ENCODE measurements at places on chromosomes 16 and 17.

DNA sequence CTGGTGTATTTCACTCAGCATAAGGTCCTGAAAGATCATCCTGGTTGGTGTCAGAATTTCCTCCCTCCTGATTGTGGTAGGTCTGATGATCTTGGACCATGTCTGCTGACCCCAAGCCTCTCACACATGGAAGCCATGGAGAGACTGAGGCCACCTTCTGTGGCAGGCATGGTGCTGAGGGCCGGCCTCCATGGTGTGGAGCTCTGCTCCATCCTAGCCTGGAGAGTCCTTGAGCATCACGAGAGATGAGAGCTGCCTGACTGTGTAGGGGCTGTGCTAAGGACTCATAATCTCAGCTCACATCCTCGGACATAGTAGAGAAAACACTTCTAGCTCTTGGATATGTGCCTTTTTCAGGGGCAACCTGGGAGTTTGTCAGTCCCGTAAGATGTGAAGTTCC, 40.6 kb downstream of the MPRIP start:
- DNase-seq = no peak

DNA sequence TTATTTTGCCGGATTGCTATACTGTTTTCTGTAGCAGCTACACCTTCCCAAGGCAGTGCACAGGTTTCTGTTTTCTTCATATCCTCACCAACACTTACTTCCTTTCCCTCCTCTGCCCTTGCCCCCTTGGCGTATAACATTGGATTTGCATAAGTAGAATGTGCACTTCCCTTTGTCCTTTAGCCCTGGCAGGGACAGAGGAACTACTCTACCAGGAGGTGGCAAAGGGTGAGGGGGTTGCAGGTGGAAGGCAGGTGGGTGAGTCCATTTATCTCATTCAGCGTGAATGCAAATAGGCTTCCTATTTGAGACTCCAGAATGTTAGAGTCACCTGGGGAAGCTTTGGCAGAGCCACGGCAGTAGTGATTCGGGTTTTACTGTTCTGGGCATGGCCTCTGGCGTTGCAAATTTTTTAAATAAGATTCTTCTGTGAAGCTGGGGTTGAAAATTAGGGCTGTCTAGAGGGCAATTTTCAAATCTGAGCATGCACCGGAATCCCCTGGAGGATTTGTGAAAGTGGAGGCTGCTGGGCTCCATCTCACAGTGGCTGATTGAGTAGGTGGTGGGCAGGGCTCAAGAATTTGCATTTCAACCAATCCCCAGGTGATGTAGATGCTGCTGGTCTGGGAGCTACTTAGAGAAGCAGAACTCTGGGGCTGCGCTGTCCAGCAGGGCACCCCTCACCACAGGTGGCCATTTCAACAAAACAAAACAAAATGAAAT, 84.7 kb downstream of the PLCG2 start:
- no peak for DNase-seq

DNA sequence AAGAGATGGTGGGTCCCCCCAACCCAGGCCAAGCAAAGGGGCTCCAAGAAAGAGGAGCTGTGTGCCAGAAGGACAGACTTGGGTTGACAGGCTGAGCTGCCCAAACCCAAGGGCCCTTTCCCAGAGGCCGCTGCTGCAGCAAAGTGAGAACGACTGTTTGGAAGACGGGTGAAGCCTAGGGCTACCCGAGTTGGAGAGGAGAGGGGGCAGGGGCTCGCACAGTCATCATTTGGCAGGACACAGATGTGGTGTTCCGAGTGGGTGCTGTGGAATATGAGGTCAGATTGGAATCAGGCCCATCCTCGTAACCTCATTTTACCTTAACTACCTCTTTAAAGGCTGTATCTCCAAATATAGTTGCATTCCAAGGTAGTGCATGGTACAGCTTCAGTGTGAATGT, 5.3 kb upstream of the MFAP4 start:
- DNase-seq = no peak

DNA sequence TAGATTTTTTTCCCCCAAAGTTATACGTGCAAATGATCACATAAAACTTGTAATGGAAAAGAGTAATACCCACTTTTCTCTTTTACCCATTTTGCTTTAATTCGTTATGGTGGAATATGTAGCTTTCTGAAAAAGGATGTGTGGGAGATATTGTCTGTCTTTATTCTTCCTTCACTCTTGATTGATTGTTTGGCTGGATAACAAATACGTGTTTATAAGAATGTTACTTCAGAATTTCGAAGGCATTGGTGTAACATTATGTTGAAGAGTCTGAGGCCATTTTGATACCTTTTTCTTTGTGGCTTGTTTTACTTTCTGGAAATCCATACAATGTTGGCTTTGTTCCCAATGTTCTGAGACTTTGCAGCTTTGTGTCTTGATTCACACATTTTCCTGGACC, 71.4 kb downstream of the BCAS3 start:
- DNase-seq = no peak

GRCh38 chr16:12257926-12258561, 281.5 kb downstream of the SNX29 start:
- DNase-seq = no peak

Data from stimulated activated naive CD4-positive, alpha-beta T cell treated with Interleukin-2 at 50 U/mL for 16 hours (primary cell).